G401 (cell line): ENCODE measurements at places on chromosomes 1 and 21. TPM values are rescaled to one million over a fixed set of nuclear protein-coding genes. Genes with fewer than 3 reads are reported as not detected.
A peak's percentile ranks its signal among the peaks of the same experiment; 100 is the strongest.

DNA sequence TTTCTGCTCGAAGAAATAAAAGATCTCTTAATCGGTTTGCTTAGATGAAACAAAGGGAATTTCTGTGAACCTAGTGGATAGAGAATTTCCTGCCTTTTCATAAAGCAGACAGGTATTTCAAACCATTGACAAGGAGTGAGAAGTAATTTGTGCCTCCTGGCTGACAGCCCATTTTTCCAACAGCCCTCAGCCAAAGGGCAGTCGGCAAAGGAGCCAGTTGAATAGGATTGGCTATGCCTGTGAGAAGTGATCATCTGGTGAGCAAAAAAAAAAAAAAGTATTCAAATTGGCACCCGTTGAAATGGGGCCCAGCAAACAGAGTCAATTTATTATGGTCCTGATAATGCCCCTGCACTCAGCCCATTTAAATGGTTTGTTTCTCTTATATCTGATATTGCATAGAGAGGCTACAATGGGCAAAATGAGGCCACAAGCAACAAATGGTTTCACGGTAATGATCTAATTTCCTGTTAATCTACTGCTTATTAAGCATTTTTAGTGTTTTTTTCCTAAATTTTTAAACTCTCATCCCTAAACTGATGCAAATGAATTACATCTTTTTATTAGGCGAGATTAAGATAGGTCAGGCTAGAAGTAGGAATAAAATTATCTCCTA lies 477.5 kb downstream of the NUF2 start:
- DNase-seq: no peak

GRCh38 chr1:14996133-14997050 lies 157.2 kb upstream of the TMEM51 start:
- peak; percentile 66 for DNase-seq

DNA sequence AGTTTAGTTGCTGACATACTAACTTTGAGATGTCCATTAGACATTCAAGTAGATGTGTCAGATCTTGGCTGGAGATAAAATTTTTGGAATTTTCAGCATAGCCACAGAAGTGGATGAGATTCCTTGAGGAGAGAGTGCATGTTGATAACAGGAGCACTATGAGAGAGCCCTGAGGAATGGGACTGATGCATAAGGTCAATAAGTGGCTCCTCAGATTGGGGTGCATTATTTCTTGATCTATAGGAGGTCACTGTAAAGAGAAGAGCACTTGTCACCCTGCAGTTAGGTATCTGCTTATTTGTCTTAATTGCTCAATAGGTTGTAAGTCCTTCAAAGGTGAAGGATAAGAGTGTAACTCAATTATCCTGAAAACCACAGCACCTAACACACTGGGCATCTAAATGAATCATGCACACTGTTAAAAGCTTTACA lies 52.0 kb upstream of the TACSTD2 start:
- DNase-seq: no peak

- no peak for DNase-seq
These were observed 111.4 kb upstream of the ARTN start for GRCh38 chr1:43822040-43822690.

DNA sequence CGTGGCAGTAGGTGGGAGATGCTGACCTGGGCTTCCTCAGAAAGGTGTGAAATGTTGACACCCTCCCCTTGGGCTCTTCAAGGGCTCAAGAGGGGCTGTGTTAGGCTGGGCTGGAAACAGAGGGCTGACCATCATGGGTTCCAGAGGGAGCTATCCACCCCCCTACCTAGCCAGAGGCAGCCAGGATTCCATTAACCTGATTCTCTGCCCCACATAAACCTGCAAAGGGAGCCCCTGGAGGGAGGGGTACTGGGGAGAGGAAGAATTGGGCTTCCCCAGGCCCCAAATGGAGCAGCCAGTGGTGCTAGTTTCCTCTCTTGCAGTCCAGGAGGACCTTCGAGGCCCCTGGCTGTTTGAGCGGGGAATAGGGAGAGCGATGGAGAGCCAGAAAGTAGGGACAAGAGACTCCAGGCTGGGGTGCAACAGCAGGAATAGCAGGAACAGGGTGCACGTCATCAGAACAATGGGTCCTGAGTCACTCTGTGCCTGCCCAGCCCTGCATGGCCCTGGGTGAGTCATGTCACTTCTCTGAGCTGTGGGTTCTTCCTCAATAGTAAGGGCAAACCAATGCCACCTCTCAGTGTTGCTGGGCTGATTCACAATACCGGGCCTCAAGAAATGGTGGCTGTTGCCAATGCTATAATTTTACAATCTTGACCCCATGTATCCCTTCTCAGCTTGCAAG lies 121.2 kb downstream of the EPHB2 start:
- no peak for DNase-seq

- DNase-seq: no peak
These were observed 69.4 kb upstream of the SOX13 start for GRCh38 chr1:204003536-204003935.

GRCh38 chr1:100187912-100188311 lies 9.9 kb upstream of the LRRC39 start:
- peak; percentile 13 for DNase-seq

Gene RYR2
- total RNA-seq: not detected in 2 replicates

- DNase-seq: peak; percentile 71
These were observed 101.4 kb upstream of the VAMP3 start for GRCh38 chr1:7669559-7670311.

Gene UBE2U
- total RNA-seq: not detected in 2 replicates
